ENCODE measurements at places on chromosomes 2 and 18.

DNA sequence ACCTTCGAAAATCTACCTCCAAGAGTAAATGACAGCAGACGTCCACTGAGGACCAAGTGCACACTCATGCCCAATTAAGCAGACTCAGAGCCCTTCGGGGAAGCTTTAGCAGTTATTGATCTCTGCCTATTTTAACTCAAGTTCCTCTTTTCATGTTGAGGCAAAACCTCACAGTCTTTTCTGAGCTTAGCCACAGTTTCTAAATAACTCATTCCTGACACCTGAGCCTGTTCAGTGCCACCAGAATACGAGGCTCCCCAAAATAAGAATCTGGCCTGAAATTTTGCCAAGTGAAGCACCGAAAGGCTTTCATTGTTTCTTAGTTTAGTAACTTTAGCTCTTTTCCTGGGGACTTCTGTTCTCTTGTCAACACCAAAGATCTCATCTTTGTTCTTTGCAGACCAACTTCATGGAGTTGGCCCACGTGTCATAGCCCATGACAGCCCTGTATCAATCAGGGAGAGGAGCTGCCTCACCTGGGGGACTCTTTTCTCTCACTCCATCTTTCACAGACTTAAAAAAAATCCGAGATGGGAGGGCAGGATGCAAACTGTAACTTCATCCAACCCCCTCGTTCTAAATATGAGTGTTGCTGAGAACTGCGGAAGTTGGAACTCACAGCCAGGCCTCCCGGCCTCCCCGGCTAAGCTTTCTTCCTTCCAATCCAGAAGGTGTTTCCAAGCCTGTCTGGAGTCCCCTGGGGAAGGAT is 22.2 kb downstream of the INPP5D start:
- DNase-seq: no peak

DNA sequence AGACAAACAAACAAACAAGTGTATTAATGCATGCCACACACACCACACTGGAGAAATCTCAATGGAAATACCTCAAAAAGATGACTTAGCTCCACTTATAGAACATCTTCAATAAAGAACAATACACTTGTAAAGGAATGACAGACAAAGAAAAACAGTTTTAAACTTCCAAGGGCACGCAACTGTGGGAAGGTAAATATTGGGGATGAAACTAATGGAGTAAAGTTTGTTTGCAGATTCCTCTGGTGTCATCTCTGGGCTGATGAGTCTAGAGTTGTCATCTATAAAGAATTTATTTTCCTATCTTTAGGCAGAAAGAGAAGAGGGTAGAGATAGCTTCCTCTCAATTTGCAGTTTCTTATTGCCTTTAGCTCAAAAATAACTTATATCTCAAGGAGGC is 144.0 kb upstream of the ZC3H15 start:
- DNase-seq: no peak

DNA sequence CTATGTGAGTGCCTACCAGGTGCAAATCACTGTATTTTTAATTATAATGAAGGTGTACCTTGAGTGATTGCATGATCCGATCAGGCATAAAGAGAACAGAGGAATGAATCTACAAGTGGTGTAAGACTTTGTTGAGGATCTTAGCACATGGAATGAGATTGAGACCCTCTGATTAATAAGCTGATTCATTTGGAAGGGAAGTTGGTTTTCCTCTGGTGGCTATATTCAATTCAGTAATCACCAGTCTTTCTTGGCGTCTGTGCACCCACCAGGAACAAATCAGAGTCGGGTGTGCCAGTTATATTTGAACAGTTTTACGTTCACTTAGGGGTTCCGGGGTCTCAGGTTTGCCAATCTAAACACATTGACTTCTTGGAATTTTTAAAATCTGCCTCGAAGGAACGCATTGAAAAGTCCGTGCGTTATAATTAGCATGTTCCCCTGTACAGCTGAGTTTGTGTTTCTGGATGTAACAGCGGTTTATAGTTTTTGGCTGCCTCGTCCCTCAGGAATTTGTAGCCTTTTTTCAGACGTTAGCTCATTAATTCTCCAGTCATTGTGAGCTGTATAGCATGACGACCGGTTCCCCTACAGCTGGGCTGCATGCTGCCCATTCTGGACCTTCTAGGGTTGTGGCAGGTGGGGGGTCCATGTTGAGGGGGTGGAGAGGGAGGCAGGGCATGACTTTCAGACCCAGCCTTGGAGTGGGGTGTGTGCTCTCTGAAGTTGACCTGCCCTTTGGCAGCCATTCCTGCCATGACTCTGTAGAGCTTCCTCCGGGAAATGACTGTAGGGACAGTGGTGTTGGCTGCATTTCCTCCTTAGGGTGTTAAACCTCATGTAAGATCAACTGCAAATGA is 20.3 kb downstream of the MYO1B start:
- DNase-seq: no peak

- no peak for DNase-seq
These were observed 982.6 kb upstream of the FANCL start for GRCh38 chr2:59223742-59224141.

GRCh38 chr2:21155365-21156136 is 31.8 kb downstream of the TDRD15 start:
- no peak for DNase-seq

GRCh38 chr18:27007880-27008279 is 142.4 kb upstream of the AQP4 start:
- no peak for DNase-seq

GRCh38 chr2:120823551-120823950 is 87.9 kb downstream of the GLI2 start:
- DNase-seq: no peak

DNA sequence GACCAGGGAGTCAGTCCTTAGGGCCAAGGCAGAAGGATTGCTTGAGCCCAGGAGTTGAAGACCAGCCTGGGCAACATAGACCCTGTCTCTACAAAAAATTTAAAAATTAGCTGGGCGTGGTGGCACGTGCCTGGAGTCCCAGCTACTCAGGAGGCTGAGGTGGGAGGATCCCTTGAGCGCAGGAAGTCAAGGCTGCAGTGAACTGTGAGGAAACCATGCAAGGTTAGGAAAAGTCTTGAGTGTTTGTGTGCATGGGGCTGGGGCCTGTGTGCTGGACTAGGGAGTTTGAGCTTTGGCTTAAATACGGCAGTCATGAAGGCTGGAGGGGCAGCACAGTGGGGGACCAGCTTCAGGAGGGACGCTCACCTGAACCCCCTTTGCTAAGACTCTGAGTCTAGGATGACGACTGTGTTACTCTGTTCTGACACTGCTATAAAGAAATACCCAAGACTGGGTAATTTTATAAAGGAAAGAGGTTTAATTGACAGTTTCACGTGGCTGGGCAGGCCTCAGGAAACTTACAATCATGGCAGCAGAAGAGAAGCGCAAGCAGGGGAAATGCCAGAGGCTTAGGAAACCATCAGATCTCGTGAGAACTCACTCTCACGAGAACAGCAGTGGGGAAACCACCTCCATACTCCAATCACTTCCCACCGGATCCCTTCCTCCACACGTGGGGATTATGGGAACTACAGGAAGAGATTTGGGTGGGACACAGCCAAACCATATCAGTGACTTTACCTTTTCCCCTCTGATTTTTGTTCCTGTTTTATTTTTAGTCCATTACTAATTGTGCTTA is 39.4 kb downstream of the GORASP2 start:
- no peak for DNase-seq

DNA sequence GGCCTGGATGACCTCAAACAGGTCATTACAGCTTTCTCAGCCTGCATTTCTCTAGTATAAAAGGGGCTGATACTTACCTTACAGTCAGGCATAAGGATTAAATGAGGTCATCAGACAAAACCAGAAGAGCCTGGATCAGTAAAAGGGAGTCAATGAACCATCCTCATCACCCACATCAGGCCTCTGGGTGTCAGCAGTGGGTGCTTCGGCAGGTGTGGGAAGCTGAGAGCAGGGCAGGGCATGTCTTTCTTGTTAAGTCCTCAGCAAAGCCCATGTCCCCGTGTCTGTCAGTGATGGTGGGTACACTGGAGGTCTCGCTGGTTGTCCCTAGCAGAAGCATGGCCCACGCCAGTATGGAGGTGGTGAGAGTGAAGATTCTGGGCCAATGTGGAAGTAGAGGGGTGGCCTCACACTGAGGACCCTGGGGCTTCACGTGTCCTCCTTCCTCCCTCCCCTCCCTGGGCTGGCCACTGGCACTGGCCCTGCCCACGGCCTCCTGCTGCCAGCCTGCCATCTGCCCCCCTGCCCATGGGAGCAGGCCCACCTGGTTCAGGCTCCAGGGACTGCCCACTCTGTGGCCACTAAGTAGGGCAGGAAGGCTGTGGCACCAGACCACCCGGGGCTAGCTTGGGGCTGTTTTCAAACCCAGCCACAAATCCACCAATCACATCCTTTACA is 4.4 kb downstream of the ADRA2B start:
- DNase-seq: no peak

GRCh38 chr2:168649105-168649504 is 153.3 kb upstream of the NOSTRIN start:
- DNase-seq: no peak

Data from NCI-H1436 (cell line).